ENCODE measurements at places on chromosomes 5 and 9.

DNA sequence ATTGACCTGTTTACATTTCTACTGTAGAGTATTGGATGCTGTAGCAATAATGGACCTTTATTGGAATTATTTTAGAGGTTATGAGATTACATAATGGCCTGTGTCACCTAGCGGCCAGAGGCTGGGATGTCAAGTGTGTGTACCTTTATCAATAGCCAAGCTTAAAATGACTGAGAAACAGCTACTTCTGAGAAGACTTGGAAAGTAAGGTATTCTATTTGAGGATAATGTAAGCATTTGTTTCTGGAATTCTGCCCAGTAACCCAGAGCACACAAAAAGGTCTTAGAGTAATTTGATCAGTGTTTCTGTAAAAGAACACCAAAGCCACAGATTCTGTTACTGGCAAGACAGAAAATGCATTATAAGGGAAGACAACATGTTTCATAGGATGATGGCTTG, 116.8 kb downstream of the MACIR start:
- no peak for DNase-seq

DNA sequence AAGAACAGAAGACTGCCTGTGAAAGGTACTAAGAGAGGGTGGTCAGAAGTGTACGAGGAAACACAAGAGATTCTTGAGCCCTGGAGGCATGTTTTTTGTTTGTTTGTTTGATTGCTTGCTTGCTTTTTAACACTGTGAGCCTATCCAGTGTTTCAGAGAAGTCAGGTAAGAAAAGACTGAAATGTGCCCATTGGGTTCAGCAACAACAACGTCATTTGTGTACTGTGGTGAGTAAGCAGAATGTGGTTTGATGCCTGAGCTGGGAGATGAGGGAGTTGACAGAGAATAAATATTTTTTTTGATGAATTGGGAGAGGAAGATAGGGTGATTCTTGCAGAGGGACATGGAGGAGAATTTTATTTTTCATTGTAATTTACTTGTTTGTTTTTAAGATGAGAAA, 73.1 kb downstream of the RPS23 start:
- DNase-seq: no peak

GRCh38 chr9:18233776-18234445, 240.0 kb upstream of the ADAMTSL1 start:
- DNase-seq: no peak

DNA sequence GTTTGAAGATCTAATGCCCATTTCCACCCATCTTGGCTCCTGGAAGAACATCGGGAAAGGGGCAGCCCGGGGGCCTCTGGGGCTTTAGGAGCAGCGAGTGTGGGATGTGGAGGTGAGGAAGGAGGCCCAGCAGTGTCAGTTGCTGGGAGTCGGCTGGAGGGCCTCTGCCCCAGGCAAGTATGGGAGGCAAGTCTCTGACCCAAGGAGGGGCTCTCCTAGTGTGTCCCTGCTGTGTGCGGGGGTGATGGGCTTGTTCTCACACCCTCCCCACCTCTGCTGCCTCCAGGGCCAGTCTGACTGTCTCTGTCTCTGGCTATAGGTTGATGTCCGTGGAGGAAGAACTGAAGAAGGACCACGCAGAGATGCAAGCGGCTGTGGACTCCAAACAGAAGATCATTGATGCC, 129.7 kb downstream of the DAB2IP start:
- peak; percentile 57 for DNase-seq

DNA sequence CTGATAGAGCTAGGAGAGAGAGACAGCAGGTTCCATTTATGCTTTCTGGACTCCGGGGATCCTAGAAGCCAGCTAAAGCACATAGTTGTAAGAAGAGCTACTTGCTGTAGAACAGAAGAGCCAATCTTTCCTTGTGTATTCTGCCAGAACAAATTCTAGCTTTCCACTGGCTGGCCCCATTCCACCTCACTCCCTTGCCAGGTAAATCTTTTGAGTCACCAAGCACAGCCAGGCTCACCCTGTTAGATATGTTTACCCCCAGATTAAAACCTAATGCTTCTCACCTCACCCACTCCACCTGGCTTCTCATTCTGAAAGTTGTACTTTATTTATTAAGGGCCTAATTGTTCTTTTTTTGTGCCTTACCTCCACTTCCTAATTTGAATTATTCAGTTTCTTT, 48.9 kb upstream of the CHD1 start:
- no peak for DNase-seq

GRCh38 chr9:127694890-127695720, 11.7 kb upstream of the CFAP157 start:
- no peak for DNase-seq

DNA sequence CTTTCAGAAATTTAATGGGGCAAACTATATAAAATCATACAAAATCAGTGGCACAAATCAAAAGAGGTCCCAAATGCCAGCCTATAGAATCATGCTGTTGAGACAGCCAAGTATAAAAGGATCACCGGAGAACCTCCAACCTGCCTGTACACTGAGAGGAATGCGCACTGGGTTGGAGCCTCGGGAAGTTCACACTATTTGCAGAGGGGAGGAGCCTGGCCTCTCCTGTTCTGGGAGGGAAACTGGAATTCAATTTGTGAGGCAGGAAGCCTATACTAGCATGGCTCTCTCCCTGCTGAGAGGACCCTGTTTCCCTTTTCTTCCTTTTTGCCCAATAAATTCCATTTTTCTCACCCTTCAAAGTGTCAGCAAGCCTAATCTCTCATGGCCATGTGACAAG, 406.0 kb downstream of the HINT1 start:
- no peak for DNase-seq

DNA sequence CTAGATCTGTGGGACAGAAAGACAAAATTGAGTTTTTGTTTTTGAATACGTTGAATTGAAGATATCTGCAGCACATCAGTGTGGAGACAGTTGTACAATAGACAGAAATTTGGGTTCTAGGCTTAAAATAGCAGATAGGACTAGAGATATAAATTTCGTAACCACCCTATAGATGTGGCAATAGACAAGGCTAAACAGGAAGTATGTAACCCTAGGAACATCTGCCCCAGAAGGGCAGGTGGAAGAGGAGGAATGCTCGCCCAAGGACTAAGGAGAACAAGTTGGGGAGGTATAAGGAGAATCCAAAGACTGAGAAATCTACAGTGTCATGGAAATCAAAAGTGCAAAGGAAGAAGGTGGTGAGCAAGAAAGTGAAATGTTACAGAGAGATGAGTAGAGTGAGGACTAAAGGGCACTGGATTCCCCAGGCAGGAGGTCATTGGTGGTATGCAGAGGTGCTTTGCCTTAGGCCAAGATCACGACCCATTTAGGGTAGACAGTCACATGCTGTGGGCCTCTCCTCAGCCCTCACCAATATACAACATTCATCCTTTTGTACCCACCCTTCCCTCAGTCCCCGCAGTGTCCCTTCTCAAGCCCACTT, 109.1 kb upstream of the ELL2 start:
- no peak for DNase-seq

- peak; percentile 90 for DNase-seq
Measured at GRCh38 chr9:13279284-13280141, at the start of gene MPDZ. Gene MPDZ, minus strand, starts transcription at chr9:13279692. Its CDS starts 29,377 bp downstream, at chr9:13250315.

- no peak for DNase-seq
Measured at GRCh38 chr9:95129476-95130291, 187.8 kb downstream of the FANCC start.

DNA sequence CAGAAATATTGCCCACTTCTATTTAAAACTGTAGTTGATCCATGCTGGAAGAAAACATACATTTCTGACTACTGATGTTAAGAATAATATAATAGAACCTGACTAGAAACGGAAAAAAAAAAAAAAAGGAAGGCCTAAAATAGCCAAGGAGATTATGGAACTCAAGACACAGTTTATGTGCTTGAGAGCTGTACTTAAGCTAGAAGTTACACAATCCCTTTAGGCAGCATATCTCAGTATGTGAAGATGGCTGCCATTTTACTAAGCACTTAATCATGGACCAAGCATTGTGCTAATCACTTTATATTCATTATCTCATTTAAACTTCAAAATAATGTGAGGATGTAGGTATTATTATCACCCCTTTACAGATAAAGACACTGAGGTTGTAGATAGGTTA, 73.0 kb upstream of the NR4A3 start:
- DNase-seq: no peak

GRCh38 chr5:40502736-40503135, 177.0 kb upstream of the PTGER4 start:
- DNase-seq: no peak

GRCh38 chr5:50501491-50502228, 60.6 kb upstream of the EMB start:
- DNase-seq: no peak

DNA sequence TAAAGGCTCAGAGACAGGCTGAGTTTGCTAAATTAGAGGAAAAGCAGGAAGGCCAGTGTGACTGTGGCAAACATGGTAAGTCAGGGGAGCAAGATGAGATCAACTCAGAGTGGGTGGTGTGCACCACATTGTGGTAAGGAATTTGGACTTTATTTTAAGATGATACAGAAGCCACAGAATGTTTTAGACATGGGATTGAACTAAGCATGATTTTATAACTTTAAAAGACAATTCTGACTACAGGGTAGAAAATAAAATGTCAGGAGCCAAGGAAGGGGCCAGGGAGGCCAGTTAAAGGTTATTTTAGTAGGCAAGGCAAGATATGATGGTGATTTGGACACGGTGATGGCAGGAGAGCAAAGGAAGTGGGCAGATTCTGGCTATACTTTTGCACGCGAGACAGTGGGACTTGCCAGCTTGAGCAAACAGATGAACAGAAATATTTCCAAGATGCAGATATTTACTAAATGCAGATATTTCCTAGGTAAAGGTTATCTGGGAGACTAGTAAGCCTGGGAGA, 53.9 kb downstream of the TSSK1B start:
- DNase-seq: no peak

GRCh38 chr5:179905161-179905560, 2.5 kb downstream of the TBC1D9B start:
- no peak for DNase-seq

GRCh38 chr5:65874241-65874640, 52.1 kb upstream of the ERBIN start:
- DNase-seq: no peak

DNA sequence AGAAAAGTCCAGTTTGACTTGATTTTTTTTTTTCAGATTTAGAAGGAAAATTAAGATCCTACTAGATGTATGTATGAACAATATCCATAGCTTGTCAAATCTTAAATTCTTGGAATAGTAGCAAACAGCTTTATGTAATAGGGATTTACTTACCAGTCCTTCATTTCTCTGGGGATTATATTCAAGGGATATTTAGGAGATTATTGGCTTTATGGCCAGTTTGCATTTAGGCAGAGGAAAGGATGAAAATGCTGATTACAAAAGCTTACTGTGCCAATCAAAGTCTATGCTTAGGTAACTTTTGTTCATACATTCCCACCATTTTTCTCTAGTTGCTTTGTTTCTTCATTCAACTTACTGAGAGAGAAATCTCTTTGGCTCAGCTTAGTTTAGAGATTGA, 47.9 kb downstream of the MAST4 start:
- no peak for DNase-seq

- no peak for DNase-seq
Measured at GRCh38 chr9:114316605-114317230, 6.2 kb upstream of the ORM1 start.

All from left forelimb (tissue), 1 donor.